Activated naive CD8-positive, alpha-beta T cell treated with anti-CD3 and anti-CD28 coated beads, Interleukin-2, amount 10 ng/mL, durations not matched to agents 7 days and 5 days (primary cell): ENCODE measurements at places on chromosomes 3 and 15. TPM values are rescaled to one million over a fixed set of nuclear protein-coding genes. Genes with fewer than 3 reads are reported as not detected.

GRCh38 chr15:100383302-100384107, 41.7 kb upstream of the ADAMTS17 start:
- H3K4me3 ChIP-seq, result no peak overlapping the region
- no peak overlapping the region for H3K27ac ChIP-seq
- DNase-seq, result no peak
- H3K36me3 ChIP-seq, result peaks cover 7% of the 10 kb centered on the region
- H3K4me1 ChIP-seq, result no peaks in the 10 kb centered on the region

GRCh38 chr15:82146990-82147461, 101.2 kb upstream of the MEX3B start:
- no peak overlapping the region for H3K27ac ChIP-seq
- no peaks in the 10 kb centered on the region for H3K27me3 ChIP-seq
- H3K36me3 ChIP-seq, result peaks cover 7% of the 10 kb centered on the region
- no peak for DNase-seq

DNA sequence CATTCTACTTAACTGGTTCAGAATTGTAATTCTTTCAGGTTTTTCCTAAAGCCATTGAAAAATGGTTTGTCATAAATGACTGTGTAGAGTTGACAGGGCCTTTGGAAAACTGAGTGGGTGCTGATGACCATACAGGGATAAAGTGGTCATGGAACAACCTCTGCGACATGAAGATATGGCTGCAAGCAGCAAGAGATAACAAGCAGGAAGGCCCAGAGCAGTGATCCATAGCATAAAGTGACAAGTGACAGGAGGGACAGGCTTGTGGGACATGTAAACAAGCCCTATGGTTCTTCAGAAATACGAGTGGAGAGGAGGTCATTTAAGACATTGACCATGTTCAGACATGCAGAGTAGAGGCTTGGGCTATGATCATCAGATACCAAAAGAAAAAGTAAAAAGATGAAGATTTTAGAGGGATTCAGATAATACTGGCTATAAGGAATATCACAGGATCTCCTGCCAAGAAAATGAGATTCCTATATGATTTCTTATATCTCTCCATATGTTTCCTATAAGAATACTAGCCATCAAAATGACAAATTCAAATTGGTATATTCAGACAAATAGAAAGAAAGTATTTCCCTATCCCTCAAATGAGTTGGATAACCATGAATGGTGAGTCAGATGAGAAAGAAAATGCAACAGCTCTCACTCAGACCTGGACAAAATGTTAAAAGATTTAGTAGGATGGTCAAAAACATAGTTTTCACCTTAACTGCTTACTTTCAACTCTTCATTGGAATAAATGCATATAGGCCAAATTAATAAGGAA, 827.6 kb upstream of the CFAP20DC start:
- H3K4me3 ChIP-seq, result no peak overlapping the region
- H3K4me1 ChIP-seq, result peaks cover 7% of the 10 kb centered on the region
- no peak for DNase-seq
- H3K27me3 ChIP-seq, result peaks cover 2% of the 10 kb centered on the region
- H3K27ac ChIP-seq, result no peak overlapping the region

- H3K27me3 ChIP-seq, result peaks cover 6% of the 10 kb centered on the region
- H3K4me3 ChIP-seq, result no peak overlapping the region
- no peak overlapping the region for H3K27ac ChIP-seq
- no peak for DNase-seq
- no peaks in the 10 kb centered on the region for H3K36me3 ChIP-seq
- no peaks in the 10 kb centered on the region for H3K4me1 ChIP-seq
Observed at GRCh38 chr3:34175636-34176176, 377.3 kb downstream of the PDCD6IP start.

GRCh38 chr3:72448858-72449257, 399.4 kb downstream of the SHQ1 start:
- H3K4me1 ChIP-seq, result peaks cover 20% of the 10 kb centered on the region
- DNase-seq, result no peak
- peaks cover 17% of the 10 kb centered on the region for H3K36me3 ChIP-seq

- no peak for DNase-seq
- no peaks in the 10 kb centered on the region for H3K27me3 ChIP-seq
- no peak overlapping the region for H3K4me3 ChIP-seq
- no peaks in the 10 kb centered on the region for H3K4me1 ChIP-seq
- no peak overlapping the region for H3K27ac ChIP-seq
Observed at GRCh38 chr3:175118382-175118941, 259.3 kb downstream of the NAALADL2 start.

DNA sequence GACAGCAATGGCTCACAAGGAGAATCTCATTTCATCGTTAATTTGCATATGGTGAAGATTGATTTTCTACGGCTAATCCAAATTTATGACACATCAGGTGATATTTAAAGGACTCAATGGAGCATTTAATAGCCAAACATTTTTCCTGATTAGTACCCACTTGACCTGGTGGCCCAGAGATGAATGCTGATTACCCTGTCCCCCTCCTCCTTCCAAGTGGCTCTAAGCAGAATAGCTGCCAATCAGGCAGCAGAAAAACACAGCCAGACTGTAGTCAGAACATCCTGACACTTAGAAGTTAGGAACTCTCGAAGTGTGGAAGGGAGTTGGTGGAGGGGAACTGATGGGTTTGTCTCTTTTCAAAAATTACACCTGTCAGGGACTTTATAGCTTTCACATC, 302.5 kb downstream of the ZNF621 start:
- no peaks in the 10 kb centered on the region for H3K36me3 ChIP-seq
- H3K4me3 ChIP-seq, result no peak overlapping the region
- H3K27me3 ChIP-seq, result peaks cover 10% of the 10 kb centered on the region
- no peak for DNase-seq

DNA sequence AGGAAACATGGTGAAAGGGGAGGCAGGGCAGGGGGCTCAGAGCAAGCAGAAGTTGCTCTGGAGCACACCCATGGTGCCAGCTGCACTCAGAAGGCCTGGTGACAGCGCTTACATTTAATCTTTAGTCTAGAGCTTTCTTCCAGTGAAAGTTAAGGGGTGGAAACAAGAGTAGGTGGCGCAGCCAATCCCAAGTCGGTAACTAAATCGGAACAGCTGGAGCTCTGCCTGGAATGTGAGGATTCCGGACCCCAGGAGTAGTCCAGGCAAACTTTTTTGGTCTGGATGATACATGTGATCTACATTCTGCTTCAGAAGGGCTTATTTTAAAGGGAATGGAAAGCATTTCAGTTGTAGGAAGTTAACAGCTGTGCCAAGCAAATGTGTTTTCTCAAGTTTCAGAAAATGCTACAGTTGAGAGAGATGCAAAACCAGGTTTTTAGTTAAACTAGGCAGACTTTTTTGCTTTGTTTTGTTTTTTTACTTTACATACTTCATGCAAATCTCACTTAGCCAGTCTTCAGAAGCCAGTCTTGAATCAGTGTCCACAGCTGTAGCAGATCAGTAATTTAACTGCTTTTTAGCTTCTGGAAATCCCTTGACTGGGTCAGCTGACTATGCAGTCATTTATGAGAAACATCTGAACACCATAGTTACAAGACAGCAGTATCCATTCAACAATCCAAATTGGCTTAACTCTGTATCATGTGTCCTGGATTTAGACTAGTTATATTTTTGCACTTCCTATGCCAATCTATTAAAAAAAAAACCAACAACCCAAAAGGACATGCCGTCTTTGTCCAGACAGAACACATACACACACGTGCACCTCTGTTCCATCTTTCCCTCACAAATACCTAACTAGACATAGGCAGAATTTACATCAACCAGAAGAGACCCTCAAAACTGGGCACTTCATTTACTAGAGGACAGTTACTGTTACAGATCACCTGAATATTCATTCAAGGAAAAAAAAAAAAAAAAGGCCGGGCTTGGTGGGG, 33.2 kb downstream of the ZNF106 start:
- peaks cover 7% of the 10 kb centered on the region for H3K36me3 ChIP-seq
- no peak overlapping the region for H3K27ac ChIP-seq
- H3K4me3 ChIP-seq, result no peak overlapping the region
- H3K27me3 ChIP-seq, result no peaks in the 10 kb centered on the region

The NLGN1 gene
- not detected for total RNA-seq

The TM4SF18 gene
- total RNA-seq, result not detected

The TMCO5A gene
- total RNA-seq, result not detected
